ENCODE measurements at places on chromosomes 13 and 19. TPM values are rescaled to one million over a fixed set of nuclear protein-coding genes. Genes with fewer than 3 reads are reported as not detected.

DNA sequence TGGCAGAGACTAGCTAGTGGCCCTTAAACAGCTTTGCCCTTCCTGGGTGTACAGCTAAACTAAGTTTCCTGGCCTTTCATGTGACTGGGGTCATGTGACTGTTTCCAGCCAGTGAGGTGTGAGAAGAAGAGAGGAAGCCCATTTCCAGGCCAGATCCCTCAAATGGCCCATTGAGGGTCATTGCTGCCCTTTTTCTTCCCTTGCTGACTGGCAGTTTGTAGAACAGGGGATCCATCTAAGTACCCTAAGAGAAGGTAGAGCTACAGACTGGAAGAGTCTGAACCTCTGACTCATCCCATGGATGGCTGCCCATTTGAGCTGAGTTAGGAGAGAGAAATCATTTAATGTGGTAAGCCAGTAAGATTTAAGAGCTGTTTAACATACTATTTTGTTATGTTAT lies 2.8 kb downstream of the SWSAP1 start:
- no peak for DNase-seq
- H3K27me3 ChIP-seq = no peaks in the 10 kb centered on the region
- peaks cover 32% of the 10 kb centered on the region for H3K4me1 ChIP-seq
- H3K4me3 ChIP-seq = peak overlapping the region; percentile 6
- H3K36me3 ChIP-seq = no peaks in the 10 kb centered on the region

The KLK2 gene
- not detected for polyA plus RNA-seq

DNA sequence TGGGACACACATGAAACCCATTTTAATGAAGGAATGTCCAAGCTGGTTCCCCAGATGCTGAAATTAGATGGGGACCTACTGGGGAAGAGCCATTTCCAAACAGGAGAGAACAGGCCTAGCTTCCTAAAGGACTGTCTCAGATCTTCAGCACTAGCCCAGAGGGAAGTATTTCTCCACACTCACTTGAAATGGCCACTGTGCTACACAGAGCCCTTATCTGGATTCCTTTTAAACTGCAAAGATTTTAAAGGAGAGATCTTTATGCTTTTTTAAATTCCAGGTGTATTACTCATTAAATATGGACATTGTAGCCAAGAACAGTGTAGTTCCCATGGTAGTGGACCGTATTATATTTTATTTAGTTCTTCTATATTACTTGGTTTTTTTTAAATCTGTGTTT lies 255.3 kb downstream of the SHISA2 start:
- no peak overlapping the region for H3K27ac ChIP-seq
- DNase-seq = no peak
- H3K36me3 ChIP-seq = no peaks in the 10 kb centered on the region
- no peaks in the 10 kb centered on the region for H3K27me3 ChIP-seq
- H3K4me1 ChIP-seq = no peaks in the 10 kb centered on the region
- no peak overlapping the region for H3K4me3 ChIP-seq

DNA sequence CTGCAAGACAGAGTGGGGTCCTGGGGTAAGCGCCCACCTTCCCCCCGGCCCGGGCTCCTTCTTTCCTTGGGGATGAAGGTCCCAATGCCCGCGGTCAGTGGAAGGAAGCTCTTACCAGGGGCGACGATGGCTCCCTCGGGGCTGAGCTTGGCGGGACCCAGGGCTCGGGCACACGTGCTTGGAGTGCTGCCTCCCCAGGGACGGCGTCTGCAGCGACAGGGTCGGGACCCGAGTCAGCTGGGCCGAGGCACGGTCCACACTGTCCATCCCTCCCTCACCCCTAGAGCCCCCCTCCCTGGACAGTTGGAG lies 3.5 kb downstream of the JSRP1 start:
- H3K4me1 ChIP-seq = peaks cover 32% of the 10 kb centered on the region
- no peak for DNase-seq
- H3K27me3 ChIP-seq = no peaks in the 10 kb centered on the region
- peak overlapping the region; percentile 80 for H3K4me3 ChIP-seq
- H3K36me3 ChIP-seq = no peaks in the 10 kb centered on the region

DNA sequence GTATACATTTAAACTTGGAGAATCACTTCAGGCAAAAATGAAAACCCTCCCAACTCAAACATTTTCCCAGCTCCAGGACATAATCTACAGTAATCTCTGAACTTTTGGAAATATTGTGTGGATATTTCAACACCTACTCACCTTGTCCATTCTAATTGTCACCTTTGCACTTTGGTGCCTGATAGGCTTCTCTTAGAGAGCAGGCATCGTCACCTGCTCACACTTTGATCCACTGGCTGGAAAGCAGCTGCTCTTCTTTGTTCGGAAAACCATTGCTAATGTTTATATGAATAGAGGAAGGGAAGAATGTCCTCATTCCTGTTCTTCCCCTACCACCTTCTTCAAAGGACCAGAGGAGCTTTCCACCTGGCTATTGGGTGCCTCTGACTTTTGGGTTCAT lies 411.2 kb downstream of the FGF9 start:
- no peaks in the 10 kb centered on the region for H3K27me3 ChIP-seq
- no peak overlapping the region for H3K27ac ChIP-seq
- DNase-seq = no peak
- no peak overlapping the region for H3K4me3 ChIP-seq
- H3K36me3 ChIP-seq = no peaks in the 10 kb centered on the region

- no peaks in the 10 kb centered on the region for H3K36me3 ChIP-seq
- no peak overlapping the region for H3K27ac ChIP-seq
- peaks cover 8% of the 10 kb centered on the region for H3K4me1 ChIP-seq
- no peaks in the 10 kb centered on the region for H3K27me3 ChIP-seq
- H3K4me3 ChIP-seq = no peak overlapping the region
Measured at GRCh38 chr13:95260031-95260525, 41.2 kb downstream of the ABCC4 start.

DNA sequence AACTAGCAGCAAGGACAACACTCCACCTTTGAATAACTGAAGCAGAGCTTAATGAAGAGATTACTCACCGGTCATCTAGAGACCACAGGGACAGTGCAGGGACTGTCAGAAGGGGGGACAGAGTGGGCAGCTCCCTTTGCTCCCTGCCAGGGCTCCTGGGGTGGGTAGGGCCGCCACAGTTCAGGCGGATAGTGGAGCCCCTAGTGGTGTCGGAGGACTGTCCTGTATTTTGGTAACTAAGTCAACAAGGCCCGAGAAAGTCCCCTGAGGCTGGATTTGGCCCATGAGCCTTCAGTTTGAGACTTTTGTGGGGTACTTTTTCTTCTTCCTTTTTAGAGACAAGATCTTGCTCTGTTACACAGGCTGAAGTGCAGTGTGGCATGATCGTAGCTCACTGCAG lies 44.6 kb downstream of the GJA3 start:
- no peak for DNase-seq
- peaks cover 14% of the 10 kb centered on the region for H3K4me1 ChIP-seq
- peaks cover 2% of the 10 kb centered on the region for H3K27me3 ChIP-seq
- H3K4me3 ChIP-seq = peak overlapping the region; percentile 16

The ABHD13 gene
- 14.7 TPM for polyA plus RNA-seq

The PLVAP gene
- not detected for polyA plus RNA-seq

The PSPN gene
- polyA plus RNA-seq = 0.45 TPM

DNA sequence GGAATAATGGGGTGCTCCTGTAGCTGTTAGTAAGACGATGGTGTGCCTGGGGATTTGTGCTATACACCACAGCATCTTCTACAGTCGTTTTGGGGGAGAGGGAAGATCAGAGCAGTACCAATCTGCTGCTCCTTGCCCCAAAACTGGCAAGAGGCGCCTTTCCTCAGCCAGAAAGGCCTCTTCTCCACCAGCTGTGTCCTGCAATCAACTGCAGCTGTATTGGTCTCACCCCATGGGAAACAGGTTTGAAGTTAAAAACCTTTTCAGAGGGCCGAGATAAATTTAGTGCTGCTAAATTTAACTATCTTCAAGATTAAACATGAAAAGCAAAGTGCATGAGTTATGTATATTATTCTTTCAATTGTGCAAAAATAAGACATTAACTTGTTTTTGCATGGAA lies 1.2 kb upstream of the RNASEH2B start:
- no peaks in the 10 kb centered on the region for H3K27me3 ChIP-seq
- H3K36me3 ChIP-seq = no peaks in the 10 kb centered on the region
- peak overlapping the region; percentile 92 for H3K27ac ChIP-seq
- DNase-seq = no peak
- peaks cover 30% of the 10 kb centered on the region for H3K4me1 ChIP-seq

The ZNF429 gene
- polyA plus RNA-seq = 31.4 TPM

The OR7D2 gene
- not detected for polyA plus RNA-seq

DNA sequence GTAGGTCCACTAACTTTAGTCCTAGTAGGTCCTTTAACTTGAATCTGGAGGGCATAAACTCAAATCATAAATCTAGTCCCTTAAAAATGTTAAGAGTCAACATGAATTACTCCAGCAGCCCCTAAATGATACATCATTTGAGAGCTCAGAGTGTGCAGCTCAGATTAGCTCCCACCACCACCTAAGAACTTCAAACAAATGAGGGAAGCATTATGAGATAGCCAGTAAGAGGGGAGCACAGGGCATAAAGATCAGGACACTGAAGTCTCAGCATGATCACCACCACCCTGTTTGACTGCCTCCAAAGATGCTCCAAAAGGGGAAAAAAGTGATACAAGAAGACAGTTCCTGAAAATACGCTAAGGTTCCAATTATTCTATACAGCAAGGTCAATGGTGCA lies 5.7 kb downstream of the PROSER1 start:
- no peak for DNase-seq
- H3K4me3 ChIP-seq = no peak overlapping the region
- H3K4me1 ChIP-seq = peaks cover 33% of the 10 kb centered on the region
- H3K27ac ChIP-seq = no peak overlapping the region

DNA sequence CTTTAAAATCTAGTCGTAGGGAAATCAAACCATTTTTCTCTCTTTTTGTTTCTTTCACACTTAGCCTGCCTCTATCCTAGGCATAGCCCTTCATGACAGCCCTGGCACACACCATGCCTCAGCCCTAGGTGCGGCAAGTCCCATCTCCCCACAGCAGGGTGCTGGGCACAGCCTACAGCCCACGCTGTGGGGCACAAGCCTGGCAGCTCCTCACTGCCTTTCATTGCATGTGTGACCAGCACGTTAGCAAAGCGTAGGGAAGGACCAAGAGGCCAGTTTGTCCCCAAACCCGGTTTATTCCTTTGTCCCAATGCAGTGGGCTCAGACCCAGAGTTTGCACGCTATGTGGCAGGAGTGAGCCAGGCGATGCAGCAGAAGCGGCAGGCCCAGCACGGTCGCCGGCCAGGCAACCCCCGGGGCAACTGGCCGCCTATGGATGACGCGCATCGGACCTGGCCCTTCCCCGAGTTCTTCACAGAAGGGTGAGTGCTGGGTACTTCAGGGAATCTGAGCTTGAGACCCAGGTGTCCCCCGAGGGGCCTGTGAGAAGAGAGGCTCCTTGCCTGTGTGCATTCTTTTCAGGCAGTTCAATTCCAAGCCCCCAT lies 17.3 kb upstream of the GPI start:
- H3K27me3 ChIP-seq = no peaks in the 10 kb centered on the region
- no peak for DNase-seq
- H3K36me3 ChIP-seq = peaks cover 3% of the 10 kb centered on the region
- H3K27ac ChIP-seq = no peak overlapping the region

DNA sequence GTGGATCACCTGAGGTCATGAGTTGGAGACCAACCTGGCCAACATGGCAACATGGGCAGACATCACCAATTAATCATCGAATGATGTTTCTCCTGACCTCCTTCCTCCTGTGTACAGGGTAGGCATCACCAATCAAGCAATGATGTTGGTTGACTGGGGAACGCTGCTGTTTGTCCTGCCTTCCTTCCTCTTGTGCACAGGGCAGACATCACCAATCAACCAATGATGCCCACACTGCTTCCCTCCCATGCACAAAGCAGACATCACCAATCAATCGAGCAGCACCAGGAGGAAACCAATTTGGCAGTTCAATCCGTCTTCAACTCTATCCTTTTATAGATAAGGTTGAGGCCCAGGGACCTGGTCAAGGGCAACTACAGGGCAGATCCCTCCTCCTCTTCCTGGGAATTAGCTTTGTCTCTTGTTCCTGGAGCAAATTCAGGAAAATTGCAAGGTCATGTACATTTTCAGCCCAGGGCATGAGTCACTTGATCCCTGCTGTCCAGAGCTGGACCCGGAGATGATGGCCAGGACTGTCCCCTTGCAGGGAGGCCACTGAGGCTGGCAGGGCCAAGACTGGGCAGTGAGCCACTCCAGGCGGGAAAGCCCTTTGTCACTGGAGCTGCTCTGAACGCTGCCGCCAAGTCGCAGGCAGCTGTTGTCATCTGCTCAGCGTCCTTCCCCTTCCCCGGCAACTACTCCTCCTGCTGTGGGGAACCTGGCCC lies 5.3 kb upstream of the CSNK1G2 start:
- H3K4me3 ChIP-seq = peak overlapping the region; percentile 71
- DNase-seq = no peak

DNA sequence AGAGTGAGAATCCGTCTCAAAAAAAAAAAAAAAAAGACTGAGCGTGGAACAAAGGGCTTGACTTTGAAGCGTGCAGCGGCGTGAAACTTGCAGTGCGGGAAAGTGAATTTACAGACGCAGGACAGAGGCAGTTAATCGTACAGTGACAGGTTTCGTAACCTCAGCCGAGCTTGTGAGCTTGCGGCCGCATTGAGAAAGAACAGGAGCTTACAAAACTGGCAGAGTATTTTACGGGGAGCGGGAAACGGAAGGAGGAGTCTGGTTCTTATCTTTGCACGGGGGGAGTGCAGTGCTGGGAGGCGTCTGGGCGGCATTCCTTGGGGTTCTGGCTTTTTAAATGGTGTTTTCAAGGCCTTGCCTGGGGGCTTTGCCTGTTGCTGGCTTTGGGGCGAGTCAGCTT lies 6.0 kb upstream of the BSG start:
- H3K4me3 ChIP-seq = no peak overlapping the region
- no peaks in the 10 kb centered on the region for H3K36me3 ChIP-seq
- no peaks in the 10 kb centered on the region for H3K27me3 ChIP-seq
- DNase-seq = no peak
- no peak overlapping the region for H3K27ac ChIP-seq

The LMTK3 gene
- not detected for polyA plus RNA-seq

DNA sequence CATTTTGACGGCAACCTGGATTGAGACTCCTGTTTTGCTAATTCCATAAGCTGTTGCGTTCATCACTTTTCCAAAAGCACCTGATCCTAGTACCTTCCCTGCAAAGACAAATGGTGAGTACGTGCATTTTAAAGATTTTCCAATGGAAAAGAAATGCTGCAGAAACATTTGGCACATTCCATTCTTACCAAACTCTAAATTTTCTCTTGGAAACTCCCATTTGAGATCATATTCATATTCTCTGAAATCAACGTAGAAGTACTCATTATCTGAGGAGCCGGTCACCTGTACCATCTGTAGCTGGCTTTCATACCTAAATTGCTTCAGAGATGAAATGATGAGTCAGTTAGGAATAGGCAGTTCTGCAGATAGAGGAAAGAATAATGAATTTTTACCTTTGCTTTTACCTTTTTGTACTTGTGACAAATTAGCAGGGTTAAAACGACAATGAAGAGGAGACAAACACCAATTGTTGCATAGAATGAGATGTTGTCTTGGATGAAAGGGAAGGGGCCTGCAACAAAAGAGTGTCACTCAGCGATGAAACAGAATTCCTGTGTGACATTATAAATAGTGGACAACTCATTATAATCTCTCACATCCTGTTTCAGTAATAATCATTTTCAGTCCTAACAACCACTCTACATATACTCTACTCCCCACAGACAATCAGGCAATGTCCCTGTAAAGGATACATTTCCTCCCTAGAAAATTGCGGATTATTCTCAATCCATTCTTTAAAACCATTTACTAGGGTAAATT lies 45.6 kb upstream of the URAD start:
- H3K4me1 ChIP-seq = peaks cover 20% of the 10 kb centered on the region
- H3K36me3 ChIP-seq = no peaks in the 10 kb centered on the region
- no peaks in the 10 kb centered on the region for H3K27me3 ChIP-seq
- no peak overlapping the region for H3K4me3 ChIP-seq
- DNase-seq = no peak
